GM23248 (cell line): ENCODE measurements at places on chromosomes 7 and 10.
A peak's percentile ranks its signal among the peaks of the same experiment; 100 is the strongest.

DNA sequence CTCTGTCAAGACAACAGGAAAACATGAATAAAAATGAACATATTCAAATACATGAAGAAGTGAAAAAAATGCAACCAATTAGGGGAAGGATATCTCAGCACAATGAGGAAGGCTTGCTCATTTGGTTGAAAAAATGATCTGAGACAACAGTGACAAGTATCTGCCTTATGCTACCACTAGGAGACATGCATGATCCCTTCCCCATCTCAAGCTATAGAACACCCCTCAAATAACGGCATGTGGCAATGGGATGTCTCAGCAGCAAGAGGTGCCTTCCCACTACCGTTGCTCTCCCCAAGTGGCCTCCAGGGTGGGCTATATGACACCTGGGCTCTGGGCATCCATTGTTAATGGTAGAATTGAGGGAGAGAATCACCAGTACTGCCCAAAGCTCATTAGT is 98.1 kb upstream of the RSU1 start:
- DNase-seq: no peak

DNA sequence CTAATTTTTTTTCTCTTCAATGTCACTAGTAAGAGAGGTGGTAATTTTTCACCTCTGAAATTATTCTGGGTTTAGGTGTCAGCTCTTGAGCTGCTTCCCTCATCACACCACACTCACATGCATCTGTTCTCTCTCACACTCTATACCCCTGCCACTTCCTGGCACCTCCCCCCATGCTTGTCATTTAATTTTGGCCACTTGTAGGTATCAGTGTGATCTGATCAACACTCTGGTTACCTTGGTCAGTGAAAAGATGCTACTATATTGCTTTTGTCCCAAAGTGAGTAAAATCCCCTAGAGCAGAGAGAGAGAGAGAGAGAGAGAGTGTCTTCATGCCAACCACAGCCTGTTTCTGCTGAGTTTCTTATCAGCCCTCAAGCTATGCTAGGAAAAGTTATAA is 42.5 kb downstream of the STK17A start:
- DNase-seq: no peak

DNA sequence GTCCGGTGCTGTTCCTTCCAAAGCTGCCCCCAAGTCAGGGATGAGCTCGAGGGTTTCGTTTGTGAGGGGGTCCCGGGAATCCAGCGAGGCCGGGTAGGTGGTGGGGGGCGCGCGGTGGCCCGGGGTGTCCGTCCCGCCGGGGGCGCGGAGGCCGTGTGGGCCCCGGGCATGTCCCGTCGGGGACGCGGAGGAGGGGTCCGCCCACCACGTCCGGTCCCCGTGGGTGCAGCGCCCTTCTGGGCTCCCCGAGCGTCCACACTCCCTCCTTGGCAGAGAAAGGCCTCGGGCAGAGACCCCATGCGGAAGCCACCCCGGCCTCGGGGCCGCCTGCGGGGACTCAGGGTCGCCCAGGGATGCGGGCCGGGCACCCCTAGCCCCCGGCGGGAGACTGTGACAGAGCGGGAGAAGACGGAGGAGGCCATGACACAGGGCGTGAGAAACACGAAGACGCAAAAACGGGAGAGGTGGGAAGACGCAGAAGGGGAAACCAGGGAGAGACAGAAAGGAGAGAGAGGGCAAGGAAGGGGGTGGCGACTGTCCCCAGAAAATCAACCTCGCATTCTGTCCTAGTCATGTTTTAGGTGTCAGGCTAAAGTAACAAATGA is 640 bp upstream of the ZNF425 start:
- DNase-seq: peak; percentile 59

GRCh38 chr10:59895629-59896116 is 10.7 kb downstream of the CCDC6 start:
- DNase-seq: peak; percentile 24

GRCh38 chr10:32941357-32941756 is 16.7 kb downstream of the ITGB1 start:
- no peak for DNase-seq
